Endothelial cell (in vitro differentiated cells): ENCODE measurements at places on chromosomes 13 and 19.

- DNase-seq, result no peak
- H3K4me1 ChIP-seq, result no peaks in the 10 kb centered on the region
- H3K36me3 ChIP-seq, result no peaks in the 10 kb centered on the region
- H3K4me3 ChIP-seq, result no peak overlapping the region
These were observed 90.2 kb downstream of the DNAJC15 start for GRCh38 chr13:43113603-43114002.

DNA sequence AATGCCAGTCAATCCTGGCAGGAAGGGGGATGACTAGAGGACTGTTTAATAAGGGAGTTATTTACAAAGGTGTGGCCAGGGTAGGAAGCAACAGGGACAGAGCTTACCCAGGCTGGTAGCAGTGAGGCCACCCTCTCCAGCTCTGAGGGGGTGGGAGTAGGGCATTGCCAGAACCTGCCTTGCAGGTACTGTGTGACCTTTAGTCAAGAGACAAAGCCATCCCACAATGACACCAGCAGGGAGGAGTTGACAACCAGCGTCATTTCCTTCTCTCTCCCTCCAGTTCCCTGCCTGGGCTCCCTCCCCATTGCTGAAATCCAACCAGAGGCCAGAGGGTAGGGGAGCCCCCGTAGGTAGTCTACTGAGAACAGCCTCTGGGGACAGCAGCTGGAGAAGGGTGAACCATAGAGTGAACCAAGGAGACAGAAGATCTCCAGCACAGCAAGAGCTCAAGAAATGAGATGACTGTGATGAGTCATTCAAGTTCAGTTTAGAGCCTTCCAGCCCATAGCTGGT, 33.3 kb upstream of the SPATA13 start:
- H3K27me3 ChIP-seq, result peaks cover 3% of the 10 kb centered on the region
- H3K36me3 ChIP-seq, result peaks cover 3% of the 10 kb centered on the region
- no peak overlapping the region for H3K27ac ChIP-seq
- DNase-seq, result no peak
- peaks cover 27% of the 10 kb centered on the region for H3K4me1 ChIP-seq

GRCh38 chr13:80530191-80530590, 189.3 kb upstream of the SPRY2 start:
- H3K27me3 ChIP-seq, result no peaks in the 10 kb centered on the region
- H3K4me3 ChIP-seq, result no peak overlapping the region
- no peaks in the 10 kb centered on the region for H3K4me1 ChIP-seq
- H3K27ac ChIP-seq, result no peak overlapping the region
- DNase-seq, result no peak
- H3K36me3 ChIP-seq, result no peaks in the 10 kb centered on the region

DNA sequence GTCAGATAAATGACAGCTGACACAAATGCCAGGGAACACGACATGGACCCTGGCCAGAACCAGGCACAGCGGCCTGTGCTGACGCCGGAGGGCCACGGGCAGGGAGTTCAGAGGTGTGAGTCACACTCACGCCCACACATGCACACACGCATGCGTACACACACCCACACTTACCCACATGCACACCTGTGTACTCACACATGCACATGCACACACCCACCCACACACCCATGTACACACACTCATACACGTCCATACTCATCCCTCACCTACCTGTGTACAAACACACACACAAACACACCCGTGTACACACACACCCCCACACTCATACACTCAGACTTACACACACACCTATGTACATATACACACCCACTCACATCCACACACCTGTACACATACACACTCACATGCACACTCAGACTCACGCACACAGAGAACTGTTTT, 40.4 kb downstream of the MLLT1 start:
- peaks cover 31% of the 10 kb centered on the region for H3K4me1 ChIP-seq
- H3K27ac ChIP-seq, result peak overlapping the region; percentile 55
- peaks cover 15% of the 10 kb centered on the region for H3K36me3 ChIP-seq
- no peak for DNase-seq

- H3K4me3 ChIP-seq, result no peak overlapping the region
- peaks cover 2% of the 10 kb centered on the region for H3K36me3 ChIP-seq
- peaks cover 3% of the 10 kb centered on the region for H3K27me3 ChIP-seq
- no peaks in the 10 kb centered on the region for H3K4me1 ChIP-seq
- no peak for DNase-seq
- no peak overlapping the region for H3K27ac ChIP-seq
These were observed 19.0 kb upstream of the ADGRE1 start for GRCh38 chr19:6868351-6868750.

DNA sequence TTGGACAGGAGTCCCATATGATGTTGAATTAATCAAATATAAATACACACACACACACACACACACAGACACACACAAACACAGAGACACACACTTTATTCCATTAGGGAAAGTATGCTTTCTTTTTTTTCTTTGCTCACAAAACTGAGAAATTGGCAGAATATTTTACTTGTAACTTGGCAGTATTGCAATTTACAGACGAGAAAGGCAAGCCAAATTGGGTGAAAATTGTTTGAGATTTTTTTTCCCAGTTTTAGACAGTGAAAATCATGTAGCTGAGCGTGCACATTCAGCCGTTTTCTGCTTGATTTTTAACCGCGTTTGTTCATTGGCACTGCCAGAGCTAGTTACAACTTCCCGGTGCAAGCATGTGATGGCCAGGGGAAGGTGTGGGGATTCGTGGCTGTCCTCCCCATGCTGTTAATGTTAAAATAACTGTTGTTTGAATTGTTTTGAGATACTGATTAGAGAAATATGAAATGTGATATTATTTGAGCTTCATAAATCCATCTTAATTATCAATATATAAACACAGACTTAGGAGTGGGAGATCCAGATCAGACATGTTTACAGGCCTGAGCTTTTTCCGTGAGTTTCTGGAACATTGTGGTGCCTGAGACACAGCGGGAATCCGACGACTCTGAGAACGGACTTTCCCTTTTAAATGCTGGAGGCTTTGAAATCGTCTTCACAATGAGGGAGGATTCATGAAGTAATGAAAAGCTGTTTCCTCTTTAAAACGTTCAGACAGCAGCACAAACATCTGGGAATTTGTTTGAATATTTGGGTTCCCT, 125.5 kb downstream of the KCNRG start:
- DNase-seq, result no peak
- peaks cover 16% of the 10 kb centered on the region for H3K4me1 ChIP-seq
- H3K27ac ChIP-seq, result no peak overlapping the region
- no peaks in the 10 kb centered on the region for H3K36me3 ChIP-seq
- H3K4me3 ChIP-seq, result no peak overlapping the region

- peaks cover 23% of the 10 kb centered on the region for H3K36me3 ChIP-seq
- no peak for DNase-seq
- H3K4me1 ChIP-seq, result peaks cover 16% of the 10 kb centered on the region
- peaks cover 2% of the 10 kb centered on the region for H3K27me3 ChIP-seq
These were observed 4.9 kb upstream of the CD33 start for GRCh38 chr19:51219971-51220370.

DNA sequence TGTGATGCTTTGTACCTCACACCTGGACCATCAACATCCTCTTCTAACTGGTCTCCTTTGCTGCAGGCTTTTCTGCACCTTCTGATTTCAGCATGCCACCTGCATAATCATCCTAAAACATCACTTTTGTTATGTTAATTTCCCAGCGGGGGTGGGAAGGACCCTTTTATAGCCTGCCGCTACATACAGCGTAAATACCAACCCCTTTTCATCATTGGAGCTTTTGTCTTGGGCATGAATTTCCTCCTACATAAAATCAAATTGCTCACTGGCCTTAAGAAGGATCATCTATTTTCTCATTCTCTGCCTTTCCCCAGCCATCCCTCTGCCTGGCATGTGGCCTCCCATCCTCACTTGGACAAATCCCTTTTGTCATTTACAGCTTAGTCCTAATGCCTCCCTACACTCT, 124.7 kb downstream of the RBM26 start:
- no peak overlapping the region for H3K4me3 ChIP-seq
- peaks cover 3% of the 10 kb centered on the region for H3K27me3 ChIP-seq
- no peak for DNase-seq
- H3K4me1 ChIP-seq, result peaks cover 3% of the 10 kb centered on the region
- no peak overlapping the region for H3K27ac ChIP-seq

- no peak for DNase-seq
- no peak overlapping the region for H3K27ac ChIP-seq
- no peaks in the 10 kb centered on the region for H3K36me3 ChIP-seq
- H3K4me1 ChIP-seq, result peaks cover 5% of the 10 kb centered on the region
- H3K4me3 ChIP-seq, result no peak overlapping the region
These were observed 20.4 kb downstream of the ZNF574 start for GRCh38 chr19:42096255-42096837.

DNA sequence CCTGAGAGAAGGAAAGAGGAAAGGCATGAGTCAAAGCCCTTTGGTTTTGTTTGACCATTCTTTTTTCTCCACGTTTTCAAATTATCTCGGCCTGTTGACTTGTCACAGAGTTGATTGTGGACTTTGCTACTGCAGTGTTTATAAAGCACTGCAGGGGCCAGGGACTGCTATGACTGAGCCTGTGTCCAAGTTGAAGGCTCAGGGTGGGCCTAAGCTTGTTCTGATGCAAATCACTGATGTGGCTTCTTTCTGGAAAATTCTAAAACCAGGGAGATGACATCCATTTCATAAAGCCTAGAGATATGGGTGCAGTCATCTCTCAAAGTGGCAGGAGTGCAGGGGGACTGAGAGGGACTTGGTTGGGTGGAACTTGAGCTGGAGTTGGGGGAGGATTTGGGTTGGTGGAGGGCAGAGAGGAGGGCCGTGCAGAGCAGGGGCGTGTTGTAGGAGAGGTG, 1.2 kb upstream of the CXCL17 start:
- no peak for DNase-seq
- H3K27me3 ChIP-seq, result no peaks in the 10 kb centered on the region
- no peaks in the 10 kb centered on the region for H3K36me3 ChIP-seq
- peaks cover 12% of the 10 kb centered on the region for H3K4me1 ChIP-seq

DNA sequence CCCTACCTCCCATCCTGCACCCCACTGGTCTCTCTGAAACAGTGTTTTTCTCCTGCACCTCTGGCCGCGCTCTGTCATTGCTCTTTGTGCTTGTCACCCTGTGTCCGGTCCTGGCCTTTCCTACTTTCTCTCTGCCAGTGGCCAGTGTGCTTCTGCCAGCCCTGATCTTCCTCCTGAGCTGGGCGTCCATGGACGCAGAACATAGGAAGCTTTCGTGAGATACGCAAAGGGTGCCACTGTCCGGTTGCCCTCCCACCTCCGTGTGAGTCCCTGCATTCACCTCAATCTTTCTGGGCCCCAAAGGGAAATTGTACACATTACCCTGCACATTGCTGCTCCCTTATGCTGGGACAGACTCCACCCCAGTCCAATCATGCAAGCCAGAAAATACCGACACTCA, 105.7 kb upstream of the SOX1 start:
- H3K4me1 ChIP-seq, result no peaks in the 10 kb centered on the region
- H3K27me3 ChIP-seq, result no peaks in the 10 kb centered on the region
- no peak for DNase-seq
- no peak overlapping the region for H3K4me3 ChIP-seq
- no peak overlapping the region for H3K27ac ChIP-seq

GRCh38 chr13:47890146-47890814, 110.8 kb downstream of the SUCLA2 start:
- no peak for DNase-seq
- H3K36me3 ChIP-seq, result no peaks in the 10 kb centered on the region
- no peak overlapping the region for H3K27ac ChIP-seq
- H3K27me3 ChIP-seq, result peaks cover 4% of the 10 kb centered on the region
- no peak overlapping the region for H3K4me3 ChIP-seq
- H3K4me1 ChIP-seq, result no peaks in the 10 kb centered on the region

DNA sequence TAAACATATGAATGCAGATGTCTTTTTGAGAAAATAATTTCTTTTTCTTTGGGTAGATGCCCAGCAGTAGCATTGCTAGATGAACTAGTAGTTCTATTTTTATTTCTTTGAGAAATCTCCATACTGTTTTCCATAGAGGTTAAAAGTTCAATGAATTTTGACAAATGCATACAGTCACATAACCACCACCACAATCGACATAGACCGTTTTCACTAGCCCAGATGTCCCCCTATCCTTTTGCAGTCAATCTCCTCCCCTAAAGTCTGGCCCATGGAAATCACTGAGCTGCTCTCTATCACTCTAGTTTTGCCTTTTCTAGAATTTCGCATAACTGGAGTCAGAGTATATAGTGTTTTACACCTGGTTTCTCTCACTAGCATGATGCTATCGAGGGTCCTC, 10.8 kb downstream of the FAM216B start:
- no peaks in the 10 kb centered on the region for H3K36me3 ChIP-seq
- H3K4me1 ChIP-seq, result no peaks in the 10 kb centered on the region
- no peak for DNase-seq
- H3K4me3 ChIP-seq, result no peak overlapping the region
- no peak overlapping the region for H3K27ac ChIP-seq

GRCh38 chr13:91142572-91142971, 204.9 kb upstream of the MIR17HG start:
- no peak overlapping the region for H3K4me3 ChIP-seq
- no peak for DNase-seq
- H3K36me3 ChIP-seq, result no peaks in the 10 kb centered on the region
- peaks cover 3% of the 10 kb centered on the region for H3K4me1 ChIP-seq
- no peak overlapping the region for H3K27ac ChIP-seq

- H3K36me3 ChIP-seq, result no peaks in the 10 kb centered on the region
- peaks cover 11% of the 10 kb centered on the region for H3K4me1 ChIP-seq
- no peak for DNase-seq
- no peak overlapping the region for H3K27ac ChIP-seq
- H3K4me3 ChIP-seq, result no peak overlapping the region
These were observed 5.7 kb upstream of the LYPD3 start for GRCh38 chr19:43471091-43471490.

GRCh38 chr13:99280166-99280565, 22.0 kb upstream of the GPR18 start:
- H3K36me3 ChIP-seq, result peaks cover 7% of the 10 kb centered on the region
- H3K27me3 ChIP-seq, result no peaks in the 10 kb centered on the region
- no peak overlapping the region for H3K27ac ChIP-seq
- H3K4me1 ChIP-seq, result peaks cover 17% of the 10 kb centered on the region

GRCh38 chr13:92864584-92865284, 361.9 kb upstream of the GPC6 start:
- no peaks in the 10 kb centered on the region for H3K36me3 ChIP-seq
- H3K27me3 ChIP-seq, result no peaks in the 10 kb centered on the region
- DNase-seq, result no peak
- no peak overlapping the region for H3K27ac ChIP-seq
- no peaks in the 10 kb centered on the region for H3K4me1 ChIP-seq

DNA sequence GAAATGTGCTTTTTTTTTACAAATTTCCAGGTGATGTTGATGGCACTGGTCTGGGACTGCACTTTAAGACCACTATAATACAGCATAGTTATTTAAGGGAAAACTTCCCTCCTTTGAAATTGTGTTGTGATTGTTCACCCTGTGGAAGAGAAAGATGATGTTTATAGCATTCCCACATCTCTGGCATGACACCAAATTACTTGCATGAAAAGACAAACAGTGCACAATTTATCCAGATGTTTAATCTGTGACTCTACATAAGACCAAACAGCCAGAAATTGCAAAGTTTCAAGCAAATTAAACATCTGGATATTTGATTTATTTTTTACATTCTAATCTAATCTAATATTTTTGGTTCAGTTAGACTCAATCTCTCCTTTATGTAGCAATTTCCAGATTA, 51.6 kb downstream of the UFM1 start:
- H3K4me1 ChIP-seq, result no peaks in the 10 kb centered on the region
- H3K36me3 ChIP-seq, result no peaks in the 10 kb centered on the region
- no peak overlapping the region for H3K4me3 ChIP-seq
